Stimulated activated CD4-positive, alpha-beta T cell treated with anti-CD3 and anti-CD28 coated beads, Interleukin-4, amount 100 ng/mL, for 4 hours (primary cell): ENCODE measurements at places on chromosomes 13 and 19.
A peak's percentile ranks its signal among the peaks of the same experiment; 100 is the strongest.

- peak; percentile 12 for DNase-seq
These were observed 29.6 kb upstream of the RCBTB2 start for GRCh38 chr13:48562296-48563066.

GRCh38 chr19:55716531-55716930 lies 21.7 kb downstream of the NLRP9 start:
- DNase-seq, result no peak

- no peak for DNase-seq
These were observed 32.3 kb downstream of the COL4A1 start for GRCh38 chr13:110274687-110275086.

GRCh38 chr13:27151798-27152599 lies 19.6 kb downstream of the USP12 start:
- DNase-seq, result no peak

- no peak for DNase-seq
These were observed 27.6 kb downstream of the CPT1C start for GRCh38 chr19:49718511-49718910.

GRCh38 chr13:34816245-34816884 lies 125.7 kb upstream of the NBEA start:
- no peak for DNase-seq

DNA sequence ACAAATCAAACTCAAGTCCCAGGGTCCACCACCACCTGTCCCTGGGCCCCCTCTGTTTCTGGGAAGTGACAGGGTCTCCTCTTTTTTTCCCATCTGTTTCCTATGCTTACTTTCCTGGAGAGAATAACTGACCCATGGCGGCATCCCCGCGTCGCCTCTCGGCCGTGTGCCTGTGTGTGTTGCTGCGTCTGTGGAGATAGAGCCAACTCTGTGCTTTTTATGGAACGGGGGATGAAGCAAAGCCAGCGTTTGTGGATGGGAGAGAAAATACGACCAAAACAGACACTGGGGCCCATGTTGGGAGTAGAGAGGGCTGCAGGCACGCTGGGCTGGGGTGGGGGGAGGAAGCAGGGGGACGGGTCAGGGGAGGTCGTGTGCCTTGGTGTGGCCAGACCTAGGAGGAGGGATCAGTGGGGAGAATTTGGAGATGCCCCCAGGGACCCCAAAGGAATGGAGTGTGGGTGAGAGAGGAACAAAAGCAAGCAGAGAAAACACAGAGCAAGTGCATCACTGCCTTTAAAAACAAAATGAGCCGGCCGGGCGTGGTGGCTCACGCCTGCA lies 16.6 kb downstream of the PLK5 start:
- DNase-seq, result no peak
